ENCODE measurements at places on chromosomes 12 and 14.

- DNase-seq, result no peak
Measured at GRCh38 chr12:3923021-3923420, 49.8 kb upstream of the PARP11 start.

- no peak for DNase-seq
Measured at GRCh38 chr12:6200256-6201212, at the start of gene CD9. TSS of gene CD9 (plus strand) at chr12:6200400. CDS start at chr12:6200500, 100 bp downstream.

- DNase-seq, result no peak
Measured at GRCh38 chr14:91935586-91935985, 11.9 kb downstream of the FBLN5 start.

DNA sequence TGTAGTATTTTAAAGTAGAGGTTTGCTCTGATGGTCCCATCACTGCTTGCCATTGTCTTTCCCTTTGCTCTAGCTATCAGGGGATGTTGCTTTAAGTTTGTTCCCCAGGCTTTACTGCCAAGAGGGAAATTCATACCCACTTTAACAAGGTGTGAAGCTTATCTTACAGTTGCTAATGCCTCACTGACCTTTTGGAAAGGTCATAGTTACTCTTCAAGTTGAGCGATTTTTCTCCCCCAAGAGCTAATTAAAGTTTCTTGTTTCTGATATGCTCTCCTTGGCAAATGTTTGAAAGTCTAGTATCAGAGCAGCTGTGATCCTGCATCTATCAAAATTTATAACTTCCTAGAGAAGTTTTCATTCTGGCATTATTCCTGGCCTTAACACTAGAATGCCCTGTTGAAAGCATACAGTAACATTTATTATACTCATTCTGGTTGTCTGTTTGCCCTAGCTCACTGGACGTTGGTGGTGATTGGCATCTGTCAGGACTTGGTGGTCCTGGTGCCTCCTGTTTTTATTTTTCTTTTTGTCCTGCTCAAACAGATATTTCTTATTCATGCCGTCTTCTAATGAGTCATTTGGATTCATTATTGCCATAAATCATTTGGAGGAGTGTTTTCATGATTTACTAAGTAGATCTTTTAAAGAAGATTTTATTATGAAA lies 8.1 kb downstream of the ATP2A2 start:
- no peak for DNase-seq

DNA sequence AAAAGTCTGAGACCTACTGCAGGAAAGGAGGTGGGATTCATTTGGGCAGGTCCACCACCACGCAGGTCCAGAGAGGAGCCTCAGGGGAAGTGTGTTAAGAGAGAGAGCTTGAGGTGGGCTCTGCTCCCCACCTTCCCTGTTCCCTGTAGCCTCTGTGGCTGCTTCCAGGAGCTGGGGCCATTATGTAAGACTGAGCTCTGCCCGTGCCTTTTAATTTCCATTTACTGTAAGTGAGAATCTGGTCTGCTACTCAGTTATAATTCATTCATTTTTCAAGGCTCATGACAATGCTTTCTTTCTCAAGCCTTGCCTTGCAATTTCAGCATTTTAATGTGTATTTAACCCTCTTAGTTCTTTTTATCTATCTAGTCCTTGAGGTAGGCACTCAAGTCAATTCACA lies 8.3 kb downstream of the SLC4A8 start:
- no peak for DNase-seq

- no peak for DNase-seq
Measured at GRCh38 chr12:1288333-1288732, 297.3 kb downstream of the ERC1 start.

DNA sequence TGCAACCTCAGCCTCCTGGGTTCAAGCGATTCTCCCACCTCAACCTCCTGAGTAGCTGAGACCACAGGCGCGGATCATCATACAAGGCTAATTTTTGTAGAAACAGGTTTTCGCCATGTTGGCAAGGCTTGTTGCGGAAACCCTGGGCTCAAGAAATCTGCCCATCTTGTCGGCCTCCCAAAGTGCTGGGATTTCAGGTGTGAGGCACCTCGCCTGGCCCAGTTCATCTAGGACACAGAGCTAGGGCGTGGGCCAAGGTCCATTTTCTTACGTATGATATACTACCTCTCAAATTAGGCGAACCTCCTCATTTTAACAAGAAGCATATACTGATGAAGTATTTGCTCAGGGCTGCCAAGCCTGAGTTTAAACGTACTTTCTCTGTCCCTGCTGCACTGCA lies 2.1 kb downstream of the RPS29 start:
- DNase-seq, result no peak

DNA sequence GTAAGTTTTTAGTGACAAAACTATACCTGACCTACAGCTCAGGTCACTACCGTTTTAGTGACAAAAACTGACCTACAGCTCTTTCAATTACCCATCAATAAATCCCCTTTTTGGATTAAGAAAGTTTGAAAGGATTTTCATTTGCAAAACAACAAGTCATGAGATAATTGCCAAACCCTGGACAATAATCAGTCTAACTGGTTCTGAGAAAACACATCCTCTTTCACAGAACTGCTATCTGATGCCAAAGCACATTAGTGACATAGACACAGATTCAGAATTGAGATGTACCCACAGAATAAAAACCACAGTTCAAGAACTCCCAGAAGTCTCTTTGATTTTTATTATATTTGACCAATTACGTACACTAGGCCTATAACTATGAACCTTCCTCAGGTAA lies 126.0 kb upstream of the COCH start:
- DNase-seq, result no peak

- DNase-seq, result no peak
Measured at GRCh38 chr12:75978677-75979076, 52.9 kb downstream of the PHLDA1 start.

- no peak for DNase-seq
Measured at GRCh38 chr12:12929696-12930095, 22.3 kb downstream of the GPRC5D start.

All from NCI-H187 (cell line).